ENCODE measurements at places on chromosomes 3 and 15. TPM values are rescaled to one million over a fixed set of nuclear protein-coding genes. Genes with fewer than 3 reads are reported as not detected.

The SPSB4 gene
- total RNA-seq, result not detected

The SPTBN5 gene
- 10.5 TPM for total RNA-seq

The ENTPD3 gene
- total RNA-seq, result not detected

The RASL12 gene
- total RNA-seq, result 0.09 TPM

The CLDN18 gene
- not detected for total RNA-seq

The NCBP2 gene
- 71.5 TPM for total RNA-seq

The C15orf39 gene
- 5.0 TPM for total RNA-seq

The SYNPR gene
- not detected for total RNA-seq

The GNAT1 gene
- total RNA-seq, result not detected

The LCTL gene
- not detected for total RNA-seq

The SAMMSON gene
- total RNA-seq, result not detected

Measured in endothelial cell of coronary artery (primary cell).